ENCODE measurements at places on chromosomes 3 and 15.

DNA sequence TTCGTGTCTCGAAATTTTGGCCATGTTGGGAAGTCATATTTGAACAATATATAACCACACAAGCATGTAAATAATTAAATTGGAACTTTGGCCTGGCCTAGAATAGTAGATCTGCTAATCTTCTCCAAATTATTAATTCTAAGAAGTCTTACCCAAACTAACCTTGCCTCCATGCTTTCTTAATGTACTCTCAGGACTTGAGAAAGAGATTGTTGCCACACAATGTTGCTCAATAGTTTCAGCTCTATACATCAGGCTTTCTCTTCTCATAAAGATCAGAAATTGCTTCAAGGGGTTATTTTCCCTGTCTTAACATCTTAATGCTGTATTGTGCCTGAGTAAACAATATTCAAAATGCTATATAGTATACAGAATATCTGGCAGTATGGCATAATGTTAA, 202.7 kb upstream of the LRIG1 start:
- no peak for DNase-seq

- DNase-seq = no peak
These were observed 135.4 kb downstream of the NSMCE3 start for GRCh38 chr15:29134239-29134638.

DNA sequence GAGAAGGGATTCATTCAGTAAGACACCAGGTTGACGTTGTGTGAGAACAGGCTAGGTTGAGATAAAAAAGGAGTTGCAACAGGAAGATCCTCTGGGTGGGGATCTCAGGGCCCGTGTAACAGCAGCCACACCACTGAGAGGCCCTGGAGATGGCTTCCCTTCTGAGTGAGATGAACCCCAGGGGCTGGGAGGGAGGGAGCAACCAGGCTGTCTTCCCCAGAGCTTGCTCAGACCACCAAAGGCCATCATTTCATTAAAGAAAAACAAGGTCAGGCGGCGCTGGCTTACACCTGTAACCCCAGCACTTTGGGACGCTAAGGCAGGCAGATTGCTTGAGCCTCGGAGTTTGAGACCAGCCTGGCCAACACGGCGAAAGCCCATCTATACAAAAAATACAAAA, 187.7 kb downstream of the ATP10A start:
- DNase-seq = no peak

- DNase-seq = no peak
These were observed 38.0 kb upstream of the DPH6 start for GRCh38 chr15:35583863-35584528.

GRCh38 chr3:183188895-183189462, 26.4 kb upstream of the LAMP3 start:
- DNase-seq = no peak

DNA sequence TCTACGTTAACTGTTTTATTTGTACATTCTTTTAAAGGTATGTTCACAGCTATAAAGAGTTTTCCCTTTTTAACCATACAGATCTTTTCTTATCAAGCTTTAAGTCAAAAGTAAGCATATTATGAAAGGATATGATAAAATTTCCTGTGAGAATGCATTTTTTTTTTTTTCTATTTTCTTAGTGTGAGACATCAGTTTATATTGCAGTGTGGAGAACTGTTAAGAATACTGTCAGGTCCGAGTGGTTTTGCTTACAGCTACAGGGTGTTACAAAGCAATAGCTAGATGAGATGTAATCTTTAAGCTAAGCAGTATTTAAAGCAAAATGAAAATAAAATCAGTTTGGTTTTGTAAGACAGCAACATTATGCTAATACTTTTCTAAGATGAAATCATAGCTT, 133.2 kb downstream of the SLC25A26 start:
- DNase-seq = no peak

GRCh38 chr15:26050984-26051383, 187.9 kb upstream of the ATP10A start:
- DNase-seq = no peak

DNA sequence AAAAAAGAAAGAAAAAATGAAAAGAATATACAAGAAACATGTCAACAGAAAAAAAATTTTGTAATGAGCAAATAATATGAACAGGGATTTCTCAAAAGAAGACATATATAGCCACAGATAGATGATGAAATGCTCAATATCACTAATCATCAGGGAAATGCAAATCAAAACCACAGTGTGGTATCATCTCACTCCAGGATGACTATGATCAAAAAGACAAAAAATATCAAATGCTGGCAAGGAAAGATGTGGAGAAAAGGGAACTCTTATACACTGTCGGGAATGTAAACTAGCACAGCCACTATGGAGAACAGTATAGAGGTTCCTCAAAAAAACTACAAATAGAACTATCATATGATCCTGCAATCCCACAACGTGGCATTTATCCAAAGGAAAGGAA, 94.1 kb downstream of the C3orf70 start:
- no peak for DNase-seq

DNA sequence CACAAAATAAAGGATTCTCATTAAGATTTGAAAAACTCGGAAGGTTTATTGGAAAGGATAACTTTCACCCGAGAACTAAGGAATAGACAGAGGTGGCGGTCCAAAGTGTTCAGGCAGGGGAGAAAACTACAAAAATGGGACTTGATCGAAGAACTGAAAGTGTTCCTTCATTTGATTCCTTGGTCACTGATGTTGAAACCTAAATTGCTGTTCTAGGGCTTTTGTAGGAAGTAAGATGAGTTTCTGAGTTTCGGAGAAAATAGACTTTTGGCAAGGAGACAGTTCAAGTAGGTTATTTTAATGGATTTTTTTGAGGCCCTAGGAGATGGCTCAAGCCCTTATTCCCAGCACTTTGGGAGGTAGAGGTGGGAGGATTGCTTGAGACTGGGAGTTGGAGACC, 1.4 kb downstream of the TRIP4 start:
- DNase-seq = no peak

DNA sequence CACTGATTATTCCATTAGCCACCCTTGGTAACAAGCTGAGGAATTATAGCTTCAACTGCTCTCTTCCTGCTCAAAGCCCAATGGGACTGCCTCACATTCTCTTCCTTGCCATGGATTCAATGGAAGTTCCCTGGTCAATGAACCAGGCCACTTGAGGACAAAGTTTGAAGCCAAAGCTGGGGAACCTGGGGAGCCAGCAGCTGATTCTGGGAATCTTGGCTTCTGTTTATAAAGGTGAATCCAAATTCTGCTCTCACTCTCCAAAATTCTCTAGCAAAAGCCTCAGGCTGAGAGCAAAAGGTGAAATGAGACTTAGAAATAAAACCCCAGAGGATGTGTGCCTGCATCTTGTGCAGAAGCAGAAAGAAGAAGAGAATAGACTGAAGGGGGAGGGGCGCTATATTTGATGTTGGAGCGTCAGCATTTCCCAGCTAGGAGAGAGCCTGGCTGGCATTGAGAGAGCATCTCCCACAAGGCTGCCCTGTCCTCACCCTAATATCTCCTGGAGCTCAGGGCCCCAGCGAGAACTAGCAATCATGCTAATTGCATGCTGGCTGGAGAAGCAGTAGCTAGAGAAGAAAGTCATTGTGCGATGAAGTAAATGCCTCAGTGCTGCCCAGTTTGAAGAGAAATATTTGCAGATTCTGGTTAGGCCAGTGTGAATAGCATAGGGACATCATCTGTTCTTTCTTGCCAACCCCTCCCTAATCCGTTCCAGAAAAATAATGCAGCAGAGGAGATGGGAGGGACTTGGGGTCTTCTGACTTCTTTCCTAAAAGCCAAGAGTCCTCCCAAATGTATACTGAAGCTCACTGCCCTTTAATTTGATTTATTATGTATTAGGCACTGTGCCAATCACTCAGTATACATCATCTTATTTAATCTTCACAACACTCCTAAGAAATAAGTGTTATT, 34.9 kb upstream of the GAP43 start:
- DNase-seq = no peak

DNA sequence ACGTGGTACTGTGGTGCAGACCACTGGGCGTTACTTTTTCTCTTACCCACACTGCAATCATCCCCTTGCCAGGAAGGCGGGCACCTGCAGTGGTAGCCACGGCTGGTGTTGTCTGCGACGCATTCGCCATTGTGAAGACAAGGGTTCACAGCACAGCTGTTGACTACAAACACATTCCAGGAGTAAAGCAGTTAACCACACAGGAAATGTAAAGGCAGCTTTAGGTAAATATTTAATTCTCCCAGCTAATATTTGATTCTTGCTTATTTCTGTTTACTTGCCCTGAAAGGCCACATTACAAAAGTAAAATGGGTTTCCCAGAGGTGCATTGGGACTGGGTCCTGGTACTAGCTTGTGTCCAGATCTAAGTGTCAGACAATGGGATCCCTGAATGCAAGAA, 45.4 kb downstream of the HEG1 start:
- no peak for DNase-seq

All from NCI-H187 treated with DMSO at 0.1 percent for 48 hours (cell line).